ENCODE measurements at places on chromosomes 4 and X.
A peak's percentile ranks its signal among the peaks of the same experiment; 100 is the strongest.

- no peak for DNase-seq
Measured at GRCh38 chrX:132294192-132294591, 74.9 kb upstream of the RAP2C start.

GRCh38 chr4:9923195-9923812, 98.0 kb downstream of the SLC2A9 start:
- no peak for DNase-seq

GRCh38 chr4:64068096-64068495, 341.2 kb downstream of the TECRL start:
- DNase-seq: no peak

DNA sequence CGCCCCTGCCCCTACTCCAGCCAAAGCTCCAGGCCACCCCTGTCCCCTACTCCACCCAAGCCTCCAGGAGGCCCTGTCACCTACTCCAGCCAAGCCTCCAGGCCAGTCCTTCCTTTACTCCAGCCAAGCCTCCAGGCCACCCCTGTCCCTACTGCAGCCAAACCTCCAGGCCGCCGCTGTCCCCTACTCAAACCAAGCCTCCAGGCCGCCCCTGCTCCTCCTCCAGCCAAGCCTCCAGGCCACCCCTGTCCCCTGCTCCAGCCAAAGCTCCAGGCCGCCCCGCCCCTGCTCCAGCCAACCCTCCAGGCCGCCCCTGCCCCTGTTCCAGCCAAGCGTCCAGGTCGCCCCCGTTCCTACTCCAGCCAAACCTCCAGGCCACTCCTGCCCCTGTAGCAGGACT, 5.1 kb upstream of the ASMT start:
- DNase-seq: no peak

DNA sequence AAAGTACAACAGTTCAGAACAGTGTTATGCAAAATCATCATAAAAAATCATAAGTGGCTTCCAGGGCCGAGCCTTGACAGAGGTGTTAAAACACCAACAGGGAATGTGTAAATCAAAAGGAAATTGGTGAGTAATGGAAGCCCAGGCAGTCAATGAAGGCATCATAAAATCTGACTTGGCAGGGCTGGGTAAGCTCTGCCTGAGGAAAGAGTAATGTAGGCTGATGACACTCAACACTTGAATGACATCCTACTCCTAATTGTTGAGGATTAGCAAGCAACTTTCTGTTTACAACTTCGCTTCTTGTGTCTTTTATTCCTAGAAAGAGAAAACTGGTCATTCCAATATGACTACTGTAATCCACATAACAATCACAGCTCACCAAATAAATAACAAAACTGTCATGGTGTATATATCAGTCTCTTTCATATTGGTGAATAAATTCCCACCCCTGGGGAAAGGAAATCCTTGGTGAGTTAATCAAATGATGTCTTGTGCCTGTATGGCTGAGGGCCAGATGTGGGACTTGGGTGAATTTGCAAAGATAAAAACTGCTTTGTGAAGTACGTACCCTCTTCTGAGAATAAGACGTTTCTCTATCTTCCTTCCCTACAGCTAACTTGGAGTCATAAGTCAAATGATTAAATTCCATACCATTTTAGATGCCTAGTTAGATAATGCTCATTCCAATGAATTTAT, 196.8 kb downstream of the DCHS2 start:
- DNase-seq: peak; percentile 60

DNA sequence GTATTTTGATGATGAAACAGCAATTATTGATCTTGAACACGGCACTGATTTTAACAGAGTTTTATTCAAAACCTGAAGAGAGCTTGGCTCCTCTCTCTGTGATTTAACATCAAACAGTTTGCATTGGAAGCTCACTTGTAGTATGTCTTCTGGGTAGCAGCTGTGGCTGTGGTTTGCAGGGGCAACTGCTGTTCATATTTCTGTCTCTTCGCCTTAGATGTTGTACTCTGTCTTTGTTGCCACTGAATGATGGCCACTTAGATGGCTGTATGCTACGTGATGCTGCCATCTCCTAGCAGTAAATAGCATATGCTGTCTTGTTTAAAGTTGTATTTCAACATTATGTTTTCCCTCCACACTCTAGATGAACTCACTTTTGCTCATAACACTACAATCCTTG, 1743.0 kb upstream of the TENM3 start:
- DNase-seq: no peak

DNA sequence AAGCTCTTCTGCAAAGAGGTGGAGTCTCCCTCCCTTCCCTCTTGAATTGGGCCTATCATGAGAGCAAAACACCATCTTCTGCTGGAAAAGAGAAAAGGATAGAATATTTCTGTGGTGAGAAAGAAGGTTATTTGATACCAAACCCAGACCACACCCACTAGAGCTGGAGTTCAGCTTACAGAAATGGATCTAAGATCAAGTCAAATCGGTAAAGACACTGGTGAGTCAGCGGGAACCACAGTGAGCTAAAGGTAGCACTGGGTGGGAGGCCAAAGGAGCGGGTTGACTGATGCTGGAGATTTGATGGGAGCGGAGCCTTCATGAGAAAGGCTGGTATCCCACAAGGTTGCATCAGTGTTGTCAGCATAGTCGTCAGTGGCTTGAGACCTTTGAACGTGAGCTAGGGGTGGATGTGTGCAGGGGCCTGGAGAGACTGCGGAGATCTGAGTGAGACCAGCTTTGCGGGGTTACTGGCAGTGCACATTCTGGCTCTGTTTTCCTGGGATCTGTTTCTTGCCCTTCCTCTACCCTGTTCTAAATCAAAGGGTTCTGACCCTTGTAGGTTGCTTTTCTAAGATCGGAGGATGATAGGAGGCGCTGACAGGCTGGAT, 106.4 kb upstream of the SCOC start:
- DNase-seq: no peak

DNA sequence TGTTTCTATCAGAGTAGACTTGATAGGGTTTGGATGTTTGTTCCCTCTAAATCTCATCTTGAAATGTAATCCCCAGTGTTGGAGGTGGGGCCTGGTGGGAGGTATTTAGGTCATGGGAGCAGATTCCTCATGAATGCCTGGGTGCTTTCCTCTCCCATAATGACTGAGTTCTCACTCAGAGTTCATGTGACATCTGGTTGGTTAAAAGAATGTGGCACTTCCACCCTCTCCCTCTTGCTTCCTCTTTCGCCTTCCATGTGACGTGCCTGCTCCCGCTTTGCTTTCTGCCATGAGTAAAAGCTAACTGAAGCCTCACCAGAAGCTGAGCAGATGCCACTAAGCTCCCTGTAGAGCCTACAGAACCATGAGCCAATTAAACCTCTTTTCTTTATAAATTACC, 47.3 kb upstream of the SRPX start:
- DNase-seq: no peak

- DNase-seq: no peak
Measured at GRCh38 chr4:140297221-140297570, 76.2 kb upstream of the SCOC start.

DNA sequence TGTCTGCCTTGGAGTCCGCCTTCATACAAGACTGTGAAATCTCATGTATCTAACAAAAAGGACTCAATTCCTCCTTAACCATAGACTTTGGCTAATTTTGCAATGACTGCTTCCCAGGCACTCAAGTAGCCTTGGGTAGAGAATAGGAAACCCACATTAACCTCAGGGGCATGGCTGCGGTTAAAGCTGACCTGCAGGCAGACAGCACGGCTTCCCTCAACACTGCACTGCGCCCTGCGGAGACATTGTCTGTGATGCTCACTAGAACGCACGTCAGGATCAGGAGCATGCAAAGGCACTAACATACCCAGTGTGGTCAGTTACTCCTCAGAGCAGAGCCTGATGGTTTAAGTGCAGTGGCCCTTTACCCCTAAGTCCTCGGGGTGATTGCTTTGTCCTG, 10.3 kb upstream of the GPR143 start:
- no peak for DNase-seq

- no peak for DNase-seq
Measured at GRCh38 chr4:151689211-151689991, 71.4 kb downstream of the GATB start.

- no peak for DNase-seq
Measured at GRCh38 chr4:98656886-98657285, 1.5 kb downstream of the TSPAN5 start.

DNA sequence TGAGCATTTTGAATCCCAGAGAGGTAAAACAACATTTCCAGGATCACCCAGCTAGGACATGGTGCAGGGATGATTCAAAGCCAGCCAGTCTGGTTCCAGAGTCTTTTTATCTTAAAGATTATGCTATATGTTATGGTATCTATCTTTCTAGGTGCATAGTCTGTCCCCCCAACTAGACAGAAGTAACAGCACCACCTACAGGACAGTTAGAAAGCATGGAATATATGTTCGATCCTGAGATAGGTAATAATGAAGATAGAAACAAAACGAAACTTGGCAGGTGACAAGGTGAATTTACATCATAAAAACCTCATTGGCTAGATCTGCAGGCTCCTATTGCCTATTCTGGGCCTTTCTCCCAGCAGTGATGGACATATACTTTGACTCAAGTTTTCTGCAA, 723.2 kb downstream of the SMARCA1 start:
- peak; percentile 49 for DNase-seq

DNA sequence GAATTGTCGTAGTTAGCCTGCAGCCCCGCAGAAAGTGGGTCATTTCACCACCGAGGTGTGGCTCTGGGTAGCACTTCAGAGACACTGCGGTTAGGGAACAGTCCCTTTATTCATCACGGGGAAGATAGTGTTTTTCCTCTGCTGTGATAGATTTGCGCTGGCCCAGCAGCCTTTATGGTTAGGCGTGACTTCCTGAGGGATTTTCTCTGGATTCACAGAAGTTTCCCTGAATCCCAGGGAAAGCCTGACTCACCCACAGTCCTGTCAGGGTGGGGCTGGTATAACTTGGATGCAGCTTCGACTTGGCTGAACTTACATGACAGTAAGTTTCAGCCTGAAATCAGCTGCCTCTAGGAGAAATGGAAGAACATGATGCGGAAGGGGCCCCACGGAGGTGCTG, 196.3 kb upstream of the HHIP start:
- no peak for DNase-seq

DNA sequence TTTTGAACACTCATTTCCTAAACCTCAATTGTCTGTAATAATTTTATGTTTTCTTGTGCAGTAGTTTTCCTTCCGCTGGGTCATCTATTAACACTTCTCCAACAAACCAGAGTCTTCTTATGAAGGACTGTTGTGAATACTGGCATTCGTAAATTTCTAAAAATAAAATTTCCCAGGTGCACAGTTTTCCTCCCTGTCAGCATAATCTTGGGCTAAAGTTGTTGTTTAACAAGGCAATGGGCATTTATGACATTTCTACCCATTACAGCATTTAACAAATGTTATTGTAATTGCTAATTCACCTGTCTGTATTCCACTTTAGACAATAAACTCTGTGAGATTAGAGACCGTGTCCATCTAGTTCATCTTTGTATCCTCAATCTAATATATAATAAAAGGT, 1.2 kb downstream of the SCFD2 start:
- no peak for DNase-seq

GRCh38 chr4:74120086-74120485, 21.1 kb upstream of the CXCL2 start:
- no peak for DNase-seq

DNA sequence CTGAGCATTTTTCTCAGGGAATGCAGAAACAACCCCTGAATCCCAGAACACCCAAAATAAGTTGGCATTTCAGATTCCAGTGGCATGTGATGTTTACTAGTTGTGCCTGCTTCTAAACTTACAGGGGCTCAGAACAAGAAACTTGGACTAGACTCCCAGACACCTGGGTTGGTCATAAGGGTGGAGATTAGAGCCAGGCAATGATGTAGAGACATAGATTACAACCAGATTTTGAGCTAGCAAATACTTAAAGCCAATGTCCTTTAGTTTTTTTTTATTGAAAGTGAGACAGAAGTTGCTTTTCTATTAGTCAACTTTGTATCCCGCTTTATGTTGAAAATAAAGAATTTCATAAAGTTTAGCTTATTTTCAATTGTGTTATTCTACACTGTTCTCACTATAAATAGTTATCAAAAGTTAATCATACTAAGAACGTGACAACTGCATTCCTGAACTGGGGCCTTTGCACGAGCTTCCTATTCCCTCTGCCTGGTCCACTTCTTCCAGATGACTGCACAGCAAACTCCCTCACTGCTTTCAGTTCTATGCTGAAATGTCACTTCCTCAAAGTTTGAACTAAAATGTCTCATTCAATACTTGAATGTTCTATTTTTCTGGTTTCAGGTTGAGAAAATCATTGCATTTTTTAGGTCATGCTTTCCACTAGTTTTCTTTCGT, 224.7 kb upstream of the PPP1R2C start:
- DNase-seq: no peak

DNA sequence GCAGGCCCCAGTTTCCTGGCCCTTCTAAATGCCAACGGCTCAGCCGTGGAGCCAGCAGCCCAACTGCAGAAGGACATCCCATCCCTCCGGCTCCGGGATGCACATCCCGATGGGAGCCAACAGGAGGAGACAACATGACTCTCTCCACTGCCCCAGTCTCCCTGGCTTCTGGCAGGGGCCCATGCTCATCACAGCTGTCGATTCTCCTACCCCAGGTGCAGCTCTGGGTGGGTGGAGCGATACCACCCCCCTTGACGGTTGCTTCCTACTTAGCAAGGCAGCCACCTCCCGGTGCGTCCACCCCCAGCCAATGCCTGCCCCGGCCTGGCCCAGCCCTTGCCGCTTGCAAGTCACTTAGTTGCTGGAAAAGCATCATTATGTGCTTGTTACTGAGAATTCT, 19.5 kb downstream of the ZNF275 start:
- no peak for DNase-seq

DNA sequence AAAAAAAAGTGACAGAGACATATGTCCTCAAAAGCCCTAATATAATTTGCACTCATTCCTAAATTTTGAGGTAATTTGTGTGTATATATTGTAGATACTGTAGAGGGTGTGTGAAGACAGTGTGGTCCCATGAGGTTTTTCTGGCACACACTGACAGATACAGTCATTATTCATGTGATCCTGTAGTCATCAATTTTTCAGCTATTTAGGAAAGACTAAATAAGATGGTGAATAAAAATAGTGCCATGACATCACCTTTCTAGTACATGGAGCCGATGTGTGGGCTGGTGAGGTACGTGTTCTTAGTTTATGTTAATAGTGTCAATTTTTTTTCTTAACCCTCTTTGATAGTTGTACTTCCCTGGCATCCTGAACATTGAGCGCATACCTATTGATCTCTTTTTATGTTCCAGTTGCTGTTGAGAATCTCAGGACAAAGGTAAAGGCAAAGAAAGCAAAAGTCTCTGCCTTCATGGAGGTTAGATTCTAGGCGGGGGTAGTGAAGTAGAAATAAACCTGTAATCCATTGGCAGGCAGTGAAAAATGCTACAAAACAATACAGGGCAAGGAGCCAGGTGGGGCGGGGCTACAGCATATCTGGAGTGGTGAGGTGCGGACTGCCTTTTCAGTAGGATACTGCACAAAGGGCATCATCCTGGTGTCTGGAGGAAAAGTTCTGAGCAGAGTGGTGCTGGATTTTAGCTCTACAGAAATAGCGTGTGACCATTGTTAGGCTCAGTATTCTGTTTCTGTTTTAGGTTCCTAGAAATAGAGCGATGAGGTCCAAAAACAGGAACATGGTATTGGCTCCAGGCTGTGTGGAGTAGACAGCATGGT, 93.8 kb downstream of the ARHGAP10 start:
- no peak for DNase-seq

All from A673 (cell line).